ENCODE measurements at places on chromosomes 6 and 20.

- DNase-seq, result no peak
Measured at GRCh38 chr6:148392671-148393070, 50.0 kb downstream of the SASH1 start.

- DNase-seq, result no peak
Measured at GRCh38 chr6:42507195-42507594, 55.5 kb upstream of the TRERF1 start.

- DNase-seq, result no peak
Measured at GRCh38 chr20:48679599-48679998, 148.2 kb downstream of the PREX1 start.

DNA sequence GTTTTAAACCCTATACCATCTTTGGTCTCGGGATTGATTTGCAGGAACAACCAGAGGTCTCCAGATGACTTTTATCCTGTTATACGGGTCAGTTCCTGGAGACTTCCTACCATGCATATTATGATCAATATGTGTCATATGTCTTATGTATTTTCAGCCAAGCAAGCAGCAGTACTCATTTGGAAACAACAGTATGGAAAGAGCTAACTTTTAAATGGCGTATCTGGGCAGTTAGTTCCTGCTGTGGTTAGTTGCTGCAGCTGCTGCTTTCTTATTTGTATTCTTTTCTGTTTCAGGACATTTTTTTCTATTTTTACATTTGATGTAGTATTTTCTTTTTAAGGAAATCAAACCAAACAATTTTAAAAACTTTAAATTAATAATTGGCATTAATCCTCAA is 207.5 kb downstream of the MANEA start:
- DNase-seq, result no peak

DNA sequence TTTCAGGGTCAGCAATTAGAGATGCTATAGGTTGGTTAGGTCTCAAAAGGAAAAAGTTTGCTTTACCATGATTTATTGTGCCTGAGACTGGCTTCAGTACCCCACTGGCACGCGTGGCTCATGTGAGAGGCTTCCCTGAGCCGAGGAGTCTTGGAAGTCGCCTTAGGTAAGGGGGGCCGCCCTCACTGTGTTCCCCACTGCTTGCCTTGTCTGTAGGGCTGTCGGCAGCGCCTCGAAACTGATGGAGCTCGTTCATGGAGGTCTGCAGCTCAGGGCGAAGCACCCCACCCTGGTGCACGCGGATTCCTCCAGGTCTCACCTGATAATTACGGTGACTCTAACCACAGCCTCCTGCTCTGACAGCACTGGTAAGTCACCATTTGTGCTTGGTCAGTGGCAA is 39.2 kb downstream of the FRMD1 start:
- no peak for DNase-seq

GRCh38 chr6:116536216-116536621 is 9.3 kb downstream of the TRAPPC3L start:
- DNase-seq, result peak; percentile 42

DNA sequence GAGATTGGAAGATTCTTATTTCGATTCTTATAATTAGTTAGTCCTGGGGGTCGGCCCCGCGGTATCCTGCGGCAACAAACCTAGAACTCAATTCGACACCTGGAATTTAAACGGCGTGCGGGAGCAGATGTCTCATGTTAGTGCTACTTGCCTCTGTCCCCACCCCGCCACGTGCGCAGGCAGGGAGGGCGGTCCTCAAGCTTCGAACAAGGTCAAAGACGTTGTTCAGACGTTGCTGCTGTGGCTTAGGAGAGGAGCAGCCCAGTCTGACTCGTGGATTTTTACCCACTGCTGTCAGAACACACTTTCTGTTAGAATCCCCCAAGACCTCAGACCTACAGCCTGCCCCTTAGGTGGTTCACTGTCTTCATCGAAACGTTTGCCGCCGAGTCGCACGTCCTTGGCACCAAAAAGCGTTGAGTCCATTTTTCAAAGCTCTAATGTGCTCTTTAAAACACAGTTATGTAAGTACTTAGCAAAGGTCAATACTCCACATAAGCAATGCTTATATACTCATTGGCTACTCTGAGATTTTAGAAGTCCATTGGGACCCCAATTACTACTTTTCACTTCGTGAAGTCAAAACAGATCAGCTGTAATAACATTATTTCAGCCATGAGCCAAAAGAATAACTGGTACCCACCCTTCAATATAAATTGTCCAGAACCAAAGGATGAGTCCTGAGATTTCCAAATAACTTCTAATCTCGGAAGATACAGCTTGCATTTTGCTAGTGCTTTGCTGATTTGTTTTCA is 2.7 kb upstream of the C6orf62 start:
- DNase-seq, result peak; percentile 89

DNA sequence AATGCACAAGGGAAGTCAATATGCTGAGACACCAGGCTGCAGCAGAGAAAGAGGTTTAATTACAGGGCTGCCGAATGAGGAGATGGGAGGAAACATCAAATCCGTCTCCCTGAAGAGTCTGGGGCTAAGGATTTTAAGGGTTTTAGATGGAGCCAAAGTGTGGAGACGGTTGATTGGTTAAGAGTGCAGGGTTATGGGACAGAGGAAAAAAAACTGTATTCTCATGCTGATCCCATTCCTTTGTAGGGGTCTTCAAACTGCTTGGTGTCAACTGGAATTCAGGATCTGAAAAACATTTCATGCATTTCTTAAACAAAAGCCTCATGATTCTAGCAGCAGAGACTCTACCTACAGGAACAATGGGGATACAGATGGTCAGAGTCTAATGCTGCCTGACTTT is 96.1 kb upstream of the SYNDIG1 start:
- no peak for DNase-seq

Data from SHP77 (cell line).